ENCODE measurements at places on chromosomes 4 and X. TPM values are rescaled to one million over a fixed set of nuclear protein-coding genes. Genes with fewer than 3 reads are reported as not detected.

- no peak overlapping the region for H3K4me3 ChIP-seq
- no peaks in the 10 kb centered on the region for H3K36me3 ChIP-seq
- no peak overlapping the region for H3K27ac ChIP-seq
- no peaks in the 10 kb centered on the region for H3K27me3 ChIP-seq
- no peak for DNase-seq
These were observed 117.4 kb downstream of the ATRX start for GRCh38 chrX:77668391-77669237.

Gene BMPR1B
- total RNA-seq, result 0.72 TPM

Gene CT45A5
- not detected for total RNA-seq

Gene CLDN34
- not detected for total RNA-seq

- no peak overlapping the region for H3K4me3 ChIP-seq
- H3K27me3 ChIP-seq, result no peaks in the 10 kb centered on the region
- no peak for DNase-seq
- no peak overlapping the region for H3K27ac ChIP-seq
- peaks cover 45% of the 10 kb centered on the region for H3K36me3 ChIP-seq
These were observed 30.6 kb downstream of the HSD17B11 start for GRCh38 chr4:87360338-87360935.

GRCh38 chrX:67784712-67785111, 240.9 kb downstream of the AR start:
- no peaks in the 10 kb centered on the region for H3K27me3 ChIP-seq
- no peak overlapping the region for H3K4me3 ChIP-seq
- no peak for DNase-seq

- DNase-seq, result no peak
- H3K4me1 ChIP-seq, result no peaks in the 10 kb centered on the region
- H3K27me3 ChIP-seq, result no peaks in the 10 kb centered on the region
- H3K27ac ChIP-seq, result no peak overlapping the region
- no peaks in the 10 kb centered on the region for H3K36me3 ChIP-seq
- no peak overlapping the region for H3K4me3 ChIP-seq
These were observed 35.0 kb upstream of the GYG2 start for GRCh38 chrX:2793752-2794151.

Gene SPP1
- total RNA-seq, result not detected

DNA sequence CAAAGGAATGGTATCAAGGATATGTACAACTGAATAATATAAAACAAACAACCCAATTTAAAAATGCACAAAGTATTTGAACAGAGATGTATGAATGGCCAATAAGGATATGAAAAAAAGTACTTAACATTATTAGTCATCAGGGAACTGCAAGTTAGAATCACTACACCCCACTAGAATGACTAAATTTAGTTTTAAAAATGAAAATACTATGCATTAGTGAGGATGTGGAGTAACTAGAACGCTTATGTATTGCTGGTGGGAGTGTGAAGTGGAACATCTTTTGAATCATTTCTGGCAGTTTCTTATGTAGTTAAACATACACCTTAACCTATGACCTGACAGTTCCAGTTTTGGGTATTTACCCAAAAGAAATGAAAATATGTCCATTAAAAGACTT, 13.0 kb upstream of the SLC16A2 start:
- H3K27ac ChIP-seq, result no peak overlapping the region
- no peaks in the 10 kb centered on the region for H3K36me3 ChIP-seq
- peaks cover 4% of the 10 kb centered on the region for H3K27me3 ChIP-seq
- no peak for DNase-seq
- H3K4me1 ChIP-seq, result no peaks in the 10 kb centered on the region

Gene BTC
- total RNA-seq, result not detected

Gene PAK3
- 3.7 TPM for total RNA-seq

GRCh38 chr4:60611762-60612496, 588.2 kb upstream of the ADGRL3 start:
- no peaks in the 10 kb centered on the region for H3K36me3 ChIP-seq
- H3K4me3 ChIP-seq, result no peak overlapping the region
- H3K27me3 ChIP-seq, result no peaks in the 10 kb centered on the region
- H3K27ac ChIP-seq, result no peak overlapping the region
- DNase-seq, result no peak

DNA sequence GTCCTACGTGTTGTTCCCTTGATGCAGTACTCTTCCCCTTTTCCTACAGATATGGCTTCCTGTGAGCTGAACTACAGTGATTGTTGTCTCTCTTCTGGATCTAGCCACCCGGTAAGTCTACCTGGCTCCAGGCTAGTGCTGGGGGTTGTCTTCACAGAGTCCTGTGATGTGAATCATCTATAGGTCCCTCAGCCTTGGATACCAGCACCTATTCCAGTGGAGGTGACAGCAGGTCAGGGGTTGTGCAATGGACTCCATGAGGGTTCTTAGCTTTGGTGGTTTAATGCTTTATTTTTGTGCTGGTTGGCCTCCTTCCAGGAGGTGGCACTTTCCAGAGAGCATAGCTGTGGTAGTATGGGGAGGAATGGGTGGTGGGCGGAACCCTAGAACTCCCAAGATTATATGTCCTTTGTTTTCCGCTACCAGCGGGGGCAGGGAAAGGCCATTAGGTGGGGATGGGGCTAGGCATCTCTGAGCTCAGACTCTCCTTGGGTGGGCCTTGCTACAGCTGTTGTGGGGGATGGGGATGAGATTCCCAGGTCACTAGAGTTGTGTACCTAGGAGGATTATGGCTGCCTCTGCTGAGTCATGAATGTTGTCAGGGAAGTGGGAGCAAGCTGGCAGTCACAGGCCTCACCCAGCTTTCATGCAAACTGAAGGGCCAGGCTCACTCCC, 121.4 kb upstream of the ANKRD50 start:
- no peak overlapping the region for H3K4me3 ChIP-seq
- H3K27me3 ChIP-seq, result no peaks in the 10 kb centered on the region
- H3K36me3 ChIP-seq, result no peaks in the 10 kb centered on the region
- H3K27ac ChIP-seq, result no peak overlapping the region
- no peaks in the 10 kb centered on the region for H3K4me1 ChIP-seq
- no peak for DNase-seq

Gene ADGRL3
- not detected for total RNA-seq

GRCh38 chr4:158121161-158121579, 51.7 kb downstream of the GASK1B start:
- DNase-seq, result no peak
- H3K27me3 ChIP-seq, result no peaks in the 10 kb centered on the region
- H3K4me1 ChIP-seq, result no peaks in the 10 kb centered on the region
- no peak overlapping the region for H3K4me3 ChIP-seq
- no peak overlapping the region for H3K27ac ChIP-seq

Gene FATE1
- not detected for total RNA-seq

Gene SYN1
- not detected for total RNA-seq

Gene HGFAC
- total RNA-seq, result not detected

Gene C4orf51
- total RNA-seq, result not detected

All from CD4-positive, CD25-positive, alpha-beta regulatory T cell (primary cell).